Caki2 (cell line): ENCODE measurements at places on chromosomes 3 and 15. TPM values are rescaled to one million over a fixed set of nuclear protein-coding genes. Genes with fewer than 3 reads are reported as not detected.

The ANAPC13 gene
- total RNA-seq: 88.1 and 105 TPM in 2 replicates

- DNase-seq: no peak
Observed at GRCh38 chr15:87896936-87897335, 359.6 kb downstream of the NTRK3 start.

DNA sequence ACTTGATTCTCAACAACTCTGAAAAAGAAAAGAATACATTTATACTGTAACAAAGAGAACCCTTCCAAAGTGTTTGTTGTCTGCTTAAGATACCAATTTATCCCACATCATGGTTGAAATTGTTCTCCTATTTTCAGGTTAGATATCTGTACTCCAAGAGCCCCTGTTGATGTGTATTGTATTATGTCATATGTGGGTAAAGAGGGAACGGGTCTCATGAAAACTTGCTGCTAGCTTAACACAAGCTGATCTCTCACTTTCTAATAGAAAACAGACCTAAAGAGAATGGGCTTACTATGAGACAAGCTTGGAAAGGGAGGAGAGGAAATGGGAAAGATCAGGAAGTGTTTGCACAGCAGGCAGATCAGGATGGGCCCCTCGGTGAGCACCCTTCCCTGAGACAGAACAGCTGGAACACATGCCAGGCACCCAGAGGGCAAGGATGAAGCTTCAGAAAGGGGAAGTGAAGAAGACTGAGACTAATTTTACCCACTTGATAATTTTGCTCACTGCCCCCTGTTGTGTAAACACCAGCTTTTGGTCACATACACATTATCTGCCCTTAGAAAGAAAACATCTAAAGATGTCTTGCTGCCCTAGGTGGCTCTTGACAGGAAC is 747.9 kb upstream of the CCDC54 start:
- no peak for DNase-seq

DNA sequence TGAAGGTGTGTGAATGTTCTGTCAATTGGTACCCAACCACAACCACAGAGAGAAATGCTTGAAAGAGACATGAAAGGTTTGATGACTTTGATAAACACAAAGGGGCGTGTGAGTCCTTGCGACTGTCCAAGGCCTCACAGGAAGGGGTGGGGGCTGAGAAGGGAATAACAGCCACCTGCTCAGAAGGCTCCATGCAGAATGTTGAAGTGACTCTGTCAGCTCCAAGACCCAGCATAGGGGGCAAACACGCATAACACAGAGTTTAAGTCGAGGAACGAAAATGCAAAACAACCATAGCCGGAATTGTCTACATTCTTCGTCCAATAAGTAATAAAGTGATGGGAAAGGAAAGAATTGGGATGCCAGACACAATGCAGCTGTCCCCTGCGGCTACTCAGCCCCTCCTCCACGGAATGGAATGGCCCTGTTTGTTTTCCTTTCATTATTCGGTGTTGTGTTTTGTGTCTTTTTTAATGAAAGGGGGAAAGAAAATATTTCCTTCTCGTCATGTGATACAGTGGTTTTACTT is 19.9 kb downstream of the TMEM212 start:
- no peak for DNase-seq

The MB21D2 gene
- 3.3 and 9.2 TPM in 2 replicates for total RNA-seq

DNA sequence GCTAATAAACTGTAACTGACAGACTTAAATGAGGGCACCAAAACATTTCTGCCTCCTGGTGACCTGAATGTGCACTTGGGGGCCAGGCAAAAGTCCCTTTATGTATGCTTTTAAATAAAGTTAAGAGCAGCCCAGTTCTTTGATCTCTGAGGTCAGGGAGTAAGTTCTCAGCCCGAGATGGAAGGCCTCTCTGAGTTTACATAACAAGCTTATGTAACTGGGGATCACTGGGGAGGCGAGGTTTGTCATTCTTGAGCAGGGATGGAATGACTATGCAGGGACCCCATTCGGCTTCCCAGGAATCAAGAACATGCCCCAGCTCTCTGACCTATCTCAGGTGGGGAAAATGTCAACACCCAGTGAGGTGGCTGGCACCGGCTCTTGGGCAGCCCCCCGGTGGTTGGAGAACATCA is 198.7 kb upstream of the BHLHE40 start:
- DNase-seq: no peak

DNA sequence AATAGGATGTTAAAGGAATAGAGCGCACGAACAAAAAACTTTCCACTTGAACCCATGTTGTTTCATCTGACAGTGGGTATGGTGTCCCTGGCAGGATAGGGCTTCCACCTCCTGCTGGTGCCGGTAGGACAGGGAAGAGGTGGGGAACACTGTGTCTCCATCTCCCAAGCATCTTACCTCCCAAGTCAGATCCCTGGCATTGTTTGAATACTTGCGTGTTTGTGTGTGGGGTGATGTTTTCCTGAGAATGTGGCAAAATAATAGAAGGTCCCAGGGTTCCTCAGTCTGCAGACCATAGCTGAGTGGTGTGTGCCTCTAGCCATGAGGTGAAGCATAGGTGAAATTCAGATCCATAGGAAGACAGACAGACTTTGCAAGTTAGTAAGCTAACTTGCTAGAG is 119.4 kb downstream of the IGF1R start:
- DNase-seq: no peak

- peak; percentile 43 for DNase-seq
Observed at GRCh38 chr15:71443538-71443937, 328.3 kb downstream of the THSD4 start.

DNA sequence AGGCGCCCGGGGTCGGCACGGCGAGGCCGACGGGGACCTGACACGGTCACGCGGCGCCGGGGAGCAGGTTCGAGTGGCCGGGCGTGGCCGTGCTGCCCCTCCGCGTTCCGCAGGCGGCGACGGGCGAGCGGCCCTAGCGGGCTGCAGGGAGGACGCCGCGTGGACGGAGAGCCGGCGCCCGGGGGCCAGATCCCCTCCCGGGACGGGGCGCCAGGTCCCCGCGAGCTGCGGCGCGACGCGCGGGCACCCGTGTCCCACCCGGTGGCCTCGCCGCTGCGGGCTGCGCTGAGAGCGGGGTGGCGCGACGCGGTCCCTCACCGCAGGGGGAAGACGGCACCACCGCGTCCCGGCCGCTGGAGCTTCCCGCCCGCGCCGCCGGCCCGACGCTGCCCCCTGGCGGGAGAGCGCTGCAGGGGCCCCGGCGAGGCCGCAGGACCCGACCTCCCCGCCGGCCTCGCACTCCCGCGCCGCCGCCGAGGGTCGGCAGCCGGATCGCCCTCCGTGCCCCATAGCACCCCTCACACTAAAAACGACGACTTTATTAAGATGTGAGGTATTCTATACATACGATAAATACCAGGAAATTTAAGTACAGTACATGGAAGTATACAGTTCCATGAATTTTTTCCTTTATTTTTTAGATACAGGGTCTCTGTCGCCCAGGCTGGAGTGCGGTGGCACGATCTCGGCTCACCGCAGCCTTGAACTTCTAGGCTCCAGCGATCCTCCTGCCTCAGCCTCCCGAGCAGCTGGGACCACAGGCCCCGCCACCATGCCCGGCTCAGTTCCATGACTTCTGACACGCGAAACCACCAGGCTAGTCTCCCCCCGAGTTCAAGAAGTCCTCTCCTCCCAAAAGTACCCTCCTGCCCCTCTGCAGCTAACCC is 1.3 kb upstream of the PIGZ start:
- peak; percentile 66 for DNase-seq

The ATOSA gene
- total RNA-seq: 0.23 and 1.6 TPM in 2 replicates

GRCh38 chr15:65576664-65577063 is 34.3 kb downstream of the INTS14 start:
- peak; percentile 57 for DNase-seq

- no peak for DNase-seq
Observed at GRCh38 chr15:68389041-68389930, 42.7 kb downstream of the ITGA11 start.

- DNase-seq: no peak
Observed at GRCh38 chr3:15161133-15161532, 44.9 kb upstream of the CAPN7 start.

The SCG3 gene
- total RNA-seq: not detected in 2 replicates

DNA sequence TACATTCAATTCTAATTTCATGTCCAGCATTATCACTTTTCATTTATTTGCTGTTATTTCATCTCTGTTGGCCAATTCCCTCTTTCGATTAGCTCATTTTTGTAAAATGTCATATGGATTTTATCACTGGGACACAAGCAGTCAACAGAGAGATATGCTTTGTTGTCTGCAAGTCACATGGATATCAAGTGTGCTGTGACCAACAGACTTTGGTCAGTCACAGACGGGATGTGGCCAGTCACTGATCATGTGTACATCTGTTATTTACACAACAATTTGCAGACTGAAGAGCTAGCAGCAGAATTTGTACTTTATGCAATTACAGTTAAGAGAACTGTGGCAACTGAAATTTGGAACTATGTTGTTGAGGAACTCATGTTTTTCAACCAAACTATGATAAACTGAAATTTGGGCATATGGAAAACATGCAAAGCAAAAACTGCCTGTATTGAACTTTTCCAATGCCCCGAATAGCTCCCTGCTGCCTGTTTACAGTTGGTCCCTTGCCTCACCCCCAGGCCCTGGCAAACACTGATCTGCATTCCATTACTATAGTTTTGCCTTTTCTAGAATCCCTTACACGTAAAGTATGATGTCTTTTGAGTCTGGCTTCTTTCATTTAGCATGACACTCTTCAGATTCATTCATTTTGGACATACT is 104.4 kb downstream of the RPL22L1 start:
- DNase-seq: no peak

GRCh38 chr3:73175698-73176097 is 114.2 kb downstream of the EBLN2 start:
- DNase-seq: no peak
